ENCODE measurements at places on chromosomes 1 and 21. TPM values are rescaled to one million over a fixed set of nuclear protein-coding genes. Genes with fewer than 3 reads are reported as not detected.

DNA sequence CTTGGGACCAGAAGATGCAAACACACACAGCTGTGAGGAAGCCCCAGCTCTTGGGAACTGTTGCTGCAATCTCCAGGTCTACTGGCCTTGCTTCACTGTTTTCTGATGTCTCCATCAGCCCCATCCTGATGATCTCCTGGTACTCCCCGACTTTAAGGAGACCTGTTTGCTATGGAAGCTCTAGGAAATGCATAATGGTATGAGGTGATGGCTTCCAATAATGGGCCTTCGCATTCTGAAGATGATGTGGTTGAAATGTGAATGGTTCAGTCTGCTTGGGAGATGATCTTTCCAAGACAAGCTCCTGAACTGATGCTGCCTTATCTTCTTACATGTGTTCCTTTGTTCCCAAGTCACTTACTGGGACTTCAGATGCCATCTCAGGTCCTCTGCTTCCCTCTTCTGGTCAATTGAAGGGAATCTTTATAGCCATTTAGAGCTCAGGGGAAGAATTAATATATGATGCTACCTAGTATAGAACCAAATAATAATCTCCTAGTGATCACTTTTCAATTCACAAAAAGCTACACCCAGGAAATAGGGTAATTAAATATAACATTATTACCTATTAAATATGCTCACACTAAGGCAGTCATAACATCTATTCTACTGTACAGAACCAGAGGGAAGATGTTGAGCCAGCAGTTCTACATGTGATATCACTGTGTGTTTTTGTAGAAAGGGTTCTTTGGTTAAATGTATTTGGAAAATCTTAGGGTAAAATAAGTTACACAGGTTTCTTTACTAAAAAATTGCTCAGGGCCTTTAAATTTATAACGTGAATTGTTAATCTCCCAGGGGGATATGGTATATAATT, 73.9 kb upstream of the VTCN1 start:
- no peak for DNase-seq

FCRL1 gene
- total RNA-seq: 306 TPM

PCSK9 gene
- total RNA-seq: not detected

HSD3B1 gene
- not detected for total RNA-seq

DNA sequence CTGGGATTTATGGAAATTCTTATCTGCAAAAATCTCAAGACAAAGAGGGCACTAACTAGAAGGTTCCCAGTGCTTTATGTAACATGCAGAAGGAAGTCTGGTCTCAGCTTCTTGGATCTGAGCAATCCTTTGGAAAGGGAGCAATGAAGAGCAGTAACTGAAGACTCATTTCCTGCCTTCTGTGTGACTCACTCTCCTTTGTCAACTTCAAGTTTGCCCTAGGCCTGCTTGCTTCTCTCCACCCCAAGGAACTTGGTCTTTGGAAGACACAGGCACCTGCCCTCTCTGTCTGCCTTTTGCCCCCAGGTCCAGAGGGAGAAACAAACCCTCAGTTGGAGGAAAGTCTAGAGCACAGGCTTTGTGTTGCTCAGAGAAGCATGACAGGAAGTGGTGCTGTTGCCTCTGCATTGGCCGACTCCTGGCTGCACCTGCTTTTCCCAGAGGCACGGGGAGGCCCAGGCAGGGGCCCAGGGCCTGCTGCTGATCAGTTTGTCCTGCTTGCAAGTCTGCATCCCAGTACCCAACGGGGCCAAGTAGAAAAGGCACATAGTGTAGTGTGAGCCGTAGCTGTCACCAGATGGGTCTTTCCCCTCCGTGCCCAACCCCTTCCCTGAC, 137.2 kb downstream of the DHRS3 start:
- DNase-seq: peak; percentile 20

- DNase-seq: no peak
Observed at GRCh38 chr1:55571767-55572166, 356.6 kb upstream of the USP24 start.

GRCh38 chr1:56543783-56544612, 35.4 kb downstream of the PLPP3 start:
- no peak for DNase-seq

DNA sequence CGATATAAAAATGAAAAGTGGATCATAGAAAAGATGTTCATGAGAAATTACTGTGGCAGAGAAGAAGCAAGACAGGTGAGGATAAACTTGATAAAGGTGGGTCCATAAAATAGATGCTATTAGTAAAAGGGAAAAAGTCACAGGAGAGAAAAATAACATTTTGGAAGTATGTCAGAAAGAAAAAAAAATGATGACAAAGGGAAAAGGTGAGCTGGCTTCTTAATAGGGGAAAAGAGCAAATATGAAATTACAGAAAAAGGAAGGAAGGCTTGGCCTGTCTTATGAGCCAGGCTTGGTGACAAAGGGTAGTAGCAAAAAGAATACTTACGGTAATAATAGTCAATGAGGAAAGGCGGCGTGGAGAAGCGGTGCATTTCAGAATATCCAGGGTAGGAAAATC, 386.1 kb downstream of the RWDD3 start:
- no peak for DNase-seq

FAM151A gene
- total RNA-seq: not detected

- DNase-seq: no peak
Observed at GRCh38 chr1:32848354-32849063, 22.2 kb downstream of the FNDC5 start.

GRCh38 chr1:158022554-158023312, 29.3 kb downstream of the KIRREL1 start:
- DNase-seq: no peak

LHX8 gene
- total RNA-seq: not detected

GRCh38 chr1:197692965-197693364, 82.3 kb downstream of the DENND1B start:
- DNase-seq: peak; percentile 13

DNA sequence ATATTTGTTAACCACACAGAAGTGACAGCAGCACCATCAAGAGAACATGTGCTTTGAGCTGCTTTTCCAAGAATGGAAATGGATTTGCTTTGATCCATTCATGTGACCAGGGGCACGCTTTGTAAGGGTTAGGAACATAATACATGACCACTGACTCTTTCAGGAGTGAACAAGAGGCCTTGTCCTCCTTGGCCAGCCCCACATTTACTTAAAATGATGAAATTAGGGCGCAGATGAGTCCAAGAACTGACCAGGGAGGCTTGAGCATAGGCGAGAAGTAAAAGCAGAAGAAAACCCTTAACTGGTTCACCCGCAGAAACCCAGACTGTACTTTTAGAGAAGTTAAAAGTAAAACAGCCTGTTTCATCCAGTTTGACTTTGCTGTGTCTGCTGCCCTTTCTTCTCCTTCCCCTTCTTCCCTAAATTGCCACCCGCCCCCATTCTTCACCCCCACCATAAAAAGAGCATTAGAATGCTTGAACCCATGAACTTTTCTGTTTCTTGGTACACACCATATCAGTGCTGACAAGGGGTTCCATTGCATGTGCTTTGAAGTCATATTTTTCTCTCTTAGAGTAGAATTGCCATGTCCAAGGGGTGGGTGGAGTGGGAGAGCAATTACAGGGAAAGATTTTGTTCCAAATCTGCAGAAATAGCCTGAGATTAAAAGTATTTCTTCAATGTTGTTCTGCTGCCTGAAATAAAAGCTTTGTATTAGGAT, 2.6 kb upstream of the GLUL start:
- no peak for DNase-seq

CRNN gene
- not detected for total RNA-seq

DNA sequence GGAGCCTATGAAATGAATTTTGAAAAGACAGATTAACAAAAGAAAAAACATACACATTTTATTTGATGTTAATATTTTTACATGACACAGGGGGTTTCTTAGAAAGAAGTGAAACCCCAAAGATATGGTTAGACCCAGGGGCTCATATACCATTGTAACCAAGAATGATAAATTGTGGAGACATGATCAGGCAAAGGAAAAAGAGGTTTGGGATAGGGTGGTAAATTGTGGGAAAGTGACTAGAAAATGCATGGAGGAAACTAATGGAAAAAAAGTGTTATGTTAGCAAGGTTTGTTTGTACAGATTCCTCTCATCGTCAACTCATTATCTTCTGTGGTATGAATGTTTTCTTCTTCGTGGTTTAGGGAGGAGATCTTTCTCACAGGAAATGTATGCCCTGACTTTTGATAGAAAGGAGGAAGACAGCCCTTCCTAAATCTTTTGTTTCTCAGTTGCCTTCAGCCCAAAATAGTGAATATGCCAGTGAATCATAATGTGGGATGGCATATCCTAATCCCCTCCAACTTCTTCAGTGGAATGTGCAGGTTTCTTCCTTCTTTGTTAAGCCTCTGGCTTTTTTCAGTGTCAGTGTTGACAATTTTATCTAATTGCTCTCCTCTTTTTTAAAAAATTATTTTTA, 140.4 kb upstream of the UBE2U start:
- no peak for DNase-seq

GRCh38 chr1:177600936-177601335, 368.9 kb downstream of the SEC16B start:
- DNase-seq: no peak

MSH4 gene
- total RNA-seq: 1.7 TPM

SLC6A17 gene
- total RNA-seq: not detected

TPTE gene
- not detected for total RNA-seq

GRCh38 chr1:155206891-155207805, 549 bp downstream of the THBS3 start:
- peak; percentile 92 for DNase-seq

DNA sequence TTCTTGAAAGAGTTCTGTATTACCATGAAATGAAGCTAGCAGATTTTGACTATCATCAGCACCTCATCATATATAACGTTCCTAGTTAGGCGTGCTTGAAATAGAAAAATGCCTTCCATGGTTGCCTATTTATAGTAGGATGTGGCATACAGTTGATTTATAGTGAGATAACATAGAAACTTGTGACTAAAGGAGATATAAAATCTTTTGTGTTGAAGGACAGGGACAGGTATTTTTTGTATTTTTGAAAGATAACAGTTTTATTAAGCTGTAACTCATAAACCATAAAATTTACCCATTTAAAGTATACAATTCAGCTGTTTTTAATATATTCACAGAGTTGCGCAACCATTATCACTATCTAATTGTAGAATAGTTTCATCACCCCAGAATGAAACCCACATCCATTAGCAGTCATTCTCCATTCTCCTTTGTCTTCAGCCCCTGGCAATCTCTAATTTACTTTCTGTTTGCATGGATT, 19.3 kb downstream of the SPEN start:
- DNase-seq: no peak

DNA sequence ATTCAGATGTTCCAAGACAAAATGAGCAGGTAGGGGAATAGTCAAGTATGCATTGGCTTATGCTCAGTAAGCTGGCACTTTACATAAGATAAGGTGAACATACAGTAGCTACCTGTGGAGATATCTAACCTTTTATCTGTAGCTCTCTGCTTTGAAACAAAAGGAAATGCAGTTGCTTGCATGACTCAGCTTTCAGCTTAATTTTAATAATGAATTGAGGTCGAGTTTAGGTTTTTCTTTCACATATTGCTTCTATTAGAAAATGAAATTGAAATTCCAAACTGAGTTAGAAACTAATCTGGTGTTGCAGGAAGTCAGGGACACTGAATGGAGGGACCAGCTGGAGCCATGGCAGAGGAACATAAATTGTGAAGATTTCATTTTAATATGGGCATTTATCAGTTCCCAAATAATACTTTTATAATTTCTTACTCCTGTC, 8.3 kb downstream of the FRRS1 start:
- no peak for DNase-seq

PDPN gene
- 0.27 TPM for total RNA-seq

- DNase-seq: no peak
Observed at GRCh38 chr1:74245168-74245772, 10.1 kb downstream of the TNNI3K start.

CITED4 gene
- total RNA-seq: 3.2 TPM

DNA sequence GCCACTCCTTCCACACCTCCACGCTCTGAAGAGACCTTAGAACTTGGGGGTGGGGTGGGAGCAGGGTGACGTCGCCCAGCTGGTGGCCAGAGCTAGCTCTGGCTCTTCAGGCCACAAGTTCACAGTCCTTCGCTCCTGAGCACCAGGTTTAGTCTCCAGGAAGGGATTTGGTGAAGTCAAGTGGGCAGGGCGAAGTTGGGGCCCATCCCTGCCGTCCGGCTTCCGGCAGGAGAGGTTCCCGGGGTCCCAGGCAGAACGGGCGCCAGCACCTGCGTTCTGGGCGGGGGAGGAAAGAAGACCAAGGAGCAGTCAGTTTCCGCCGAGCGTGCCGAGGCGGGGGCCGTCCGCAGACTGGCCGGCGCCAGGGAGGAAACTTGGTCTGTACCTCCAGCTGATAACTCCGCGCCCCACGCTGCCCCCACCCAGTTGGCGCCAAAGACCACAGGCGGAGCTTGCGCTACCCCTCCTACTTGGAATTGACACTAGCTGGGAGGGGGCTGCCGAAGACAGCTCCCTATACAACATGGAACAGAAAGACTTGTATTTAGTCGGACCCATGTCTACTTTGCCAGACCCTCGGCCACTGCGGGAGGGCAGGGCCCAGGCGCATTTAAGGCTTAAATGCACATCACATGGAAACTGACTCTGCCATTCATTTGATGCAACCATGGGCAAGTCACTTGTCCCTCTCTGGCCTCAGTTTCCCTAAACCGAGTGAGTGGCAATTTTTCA, 995 bp downstream of the ID3 start:
- no peak for DNase-seq

TMEM59 gene
- 146 TPM for total RNA-seq

FCRL2 gene
- total RNA-seq: 81.0 TPM

ADCY10 gene
- total RNA-seq: 0.15 TPM

USF1 gene
- total RNA-seq: 192 TPM

DNA sequence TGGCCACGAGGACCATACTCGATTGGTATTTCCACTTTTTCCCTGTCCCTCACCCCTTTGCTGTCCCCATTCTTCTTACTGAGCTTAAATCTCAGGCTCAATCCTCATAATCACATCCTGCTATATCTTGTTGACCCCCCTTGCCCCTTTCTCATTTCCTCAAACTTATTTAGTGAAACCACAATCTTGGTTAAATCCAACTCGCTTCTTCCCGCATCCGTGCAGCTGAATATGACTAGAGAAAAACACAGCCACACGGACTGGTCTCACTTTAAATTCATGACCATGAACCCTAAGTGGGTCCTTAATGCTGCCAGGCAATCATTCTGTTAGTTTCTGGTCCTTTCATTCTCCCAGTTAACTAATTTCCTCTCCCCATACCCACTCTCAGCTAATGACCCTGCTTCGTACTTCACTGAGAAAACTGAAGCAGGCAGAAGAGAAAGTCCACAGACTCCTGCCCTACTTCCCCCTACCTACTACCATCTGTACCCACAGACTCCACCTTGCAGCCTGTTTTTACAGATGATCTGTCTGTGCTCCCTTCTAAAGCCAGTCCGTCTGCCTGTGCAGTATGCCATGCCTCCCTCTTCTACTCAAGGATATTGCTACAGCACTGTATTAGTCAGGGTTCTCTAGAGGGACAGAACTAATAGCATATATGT, 96.8 kb upstream of the LMO4 start:
- peak; percentile 25 for DNase-seq

GSTM3 gene
- total RNA-seq: 2.8 TPM

PTGS2 gene
- 0.07 TPM for total RNA-seq

PDC gene
- total RNA-seq: not detected

GRCh38 chr21:45330075-45330781, 42.5 kb upstream of the POFUT2 start:
- no peak for DNase-seq

Data from B cell (primary cell).